ENCODE measurements at places on chromosomes 12 and 14. TPM values are rescaled to one million over a fixed set of nuclear protein-coding genes. Genes with fewer than 3 reads are reported as not detected.

GRCh38 chr14:72347118-72347517, 414.9 kb downstream of the RGS6 start:
- DNase-seq = no peak

DNA sequence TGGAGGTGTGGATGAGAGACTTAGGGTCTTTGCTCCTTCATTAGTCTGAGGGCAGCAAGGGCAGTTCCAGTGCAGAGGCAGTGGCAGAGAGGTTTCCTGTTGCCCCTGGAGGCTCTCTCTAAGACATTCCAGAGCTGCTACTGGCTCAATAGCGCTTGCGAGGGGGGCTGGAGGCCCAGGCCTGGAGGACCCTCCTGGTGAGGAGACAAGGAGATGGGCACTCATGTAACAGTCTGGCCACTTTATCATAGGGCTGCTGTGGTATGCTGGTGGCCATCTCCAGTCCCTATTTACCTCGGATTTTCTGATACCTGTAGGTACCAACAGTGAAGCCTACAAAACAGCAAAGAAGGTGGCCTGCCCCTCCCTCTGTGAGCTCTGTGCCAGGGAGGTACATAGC, 12.7 kb downstream of the CLEC2A start:
- DNase-seq = no peak

DNA sequence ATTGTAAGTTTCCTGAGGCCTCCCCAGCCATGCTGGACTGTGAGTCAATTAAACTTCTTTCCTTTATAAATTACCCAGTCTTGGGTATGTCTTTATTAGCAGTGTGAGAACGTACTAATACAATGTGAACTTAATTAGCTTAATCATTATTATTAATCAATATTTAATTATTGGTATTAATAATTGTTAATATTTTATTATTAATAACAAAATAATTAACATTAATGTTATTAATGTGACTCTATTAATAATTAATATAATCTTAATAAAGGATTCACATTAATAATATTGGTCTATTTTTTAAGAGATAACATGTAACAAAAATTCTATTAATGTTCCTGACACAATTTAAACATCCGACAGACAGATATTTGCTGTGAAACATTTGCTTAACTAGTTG, 164.9 kb upstream of the ATF7IP start:
- DNase-seq = no peak

- DNase-seq = no peak
Measured at GRCh38 chr12:62977883-62978282, 42.9 kb upstream of the PPM1H start.

OAS1 gene
- total RNA-seq = 143 TPM

All from activated CD8-positive, alpha-beta T cell treated with anti-CD3 and anti-CD28 coated beads, Interleukin-2, amount 10 ng/mL, durations not matched to agents 7 days and 5 days (primary cell).